ENCODE measurements at places on chromosomes 1 and 21. TPM values are rescaled to one million over a fixed set of nuclear protein-coding genes. Genes with fewer than 3 reads are reported as not detected.

GJC2 gene
- total RNA-seq: 0.64 TPM

SPATA45 gene
- not detected for total RNA-seq

ICOSLG gene
- 2.8 TPM for total RNA-seq

CR1L gene
- total RNA-seq: not detected

GRCh38 chr1:224212618-224213061 lies 29.6 kb downstream of the DEGS1 start:
- no peak overlapping the region for H3K27ac ChIP-seq
- H3K4me1 ChIP-seq: peaks cover 4% of the 10 kb centered on the region
- H3K36me3 ChIP-seq: no peaks in the 10 kb centered on the region
- no peak overlapping the region for H3K4me3 ChIP-seq

DNA sequence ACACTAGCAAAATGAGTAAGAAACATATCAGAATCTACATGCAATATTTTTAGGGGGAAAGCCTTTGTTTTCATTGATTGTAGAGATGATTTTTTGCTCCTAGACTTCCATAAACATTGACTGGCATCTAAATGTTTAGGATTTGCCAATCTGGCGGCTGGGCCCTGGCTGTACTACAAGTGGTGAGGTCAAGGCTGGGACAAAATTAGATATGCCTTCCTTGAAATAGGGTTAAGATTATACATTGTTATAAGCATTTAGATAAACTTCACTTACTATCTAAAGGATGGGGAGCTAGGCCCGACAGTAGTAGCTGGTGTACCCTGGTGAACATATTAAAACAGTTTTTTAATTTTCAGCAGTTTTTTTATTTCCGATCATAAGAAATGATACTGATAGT lies 5.2 kb downstream of the NFIA start:
- peaks cover 8% of the 10 kb centered on the region for H3K27me3 ChIP-seq
- H3K36me3 ChIP-seq: peaks cover 2% of the 10 kb centered on the region
- peaks cover 10% of the 10 kb centered on the region for H3K4me1 ChIP-seq
- no peak overlapping the region for H3K27ac ChIP-seq
- H3K4me3 ChIP-seq: no peak overlapping the region

DNA sequence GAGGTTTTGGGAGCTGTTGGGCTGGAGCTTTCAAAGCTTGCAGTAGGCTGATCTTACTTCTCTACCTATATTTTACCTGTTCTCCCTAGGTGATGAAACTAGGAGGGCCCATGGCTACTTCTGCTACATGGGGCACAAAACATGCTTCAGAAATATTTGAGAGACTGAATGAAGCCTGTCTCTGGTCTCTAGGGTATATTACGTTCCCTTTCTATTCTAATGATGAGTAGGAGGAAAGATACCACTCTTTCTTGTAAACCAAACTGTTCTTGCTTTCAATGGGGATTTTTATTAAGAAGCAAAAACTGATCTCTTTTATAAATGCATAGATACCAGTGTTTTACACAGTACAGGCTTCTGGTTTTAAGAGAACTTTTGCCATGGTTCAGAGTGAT lies 103.1 kb downstream of the GALNT2 start:
- DNase-seq: no peak
- peak overlapping the region; percentile 19 for H3K27ac ChIP-seq
- no peak overlapping the region for H3K4me3 ChIP-seq
- H3K27me3 ChIP-seq: no peaks in the 10 kb centered on the region
- H3K36me3 ChIP-seq: peaks cover 5% of the 10 kb centered on the region

- H3K4me1 ChIP-seq: no peaks in the 10 kb centered on the region
- H3K27ac ChIP-seq: no peak overlapping the region
- peaks cover 11% of the 10 kb centered on the region for H3K36me3 ChIP-seq
- no peaks in the 10 kb centered on the region for H3K27me3 ChIP-seq
- H3K4me3 ChIP-seq: no peak overlapping the region
These were observed 18.5 kb downstream of the NPHP4 start for GRCh38 chr1:5973771-5974170.

- no peaks in the 10 kb centered on the region for H3K36me3 ChIP-seq
- no peak overlapping the region for H3K27ac ChIP-seq
- no peak overlapping the region for H3K4me3 ChIP-seq
- H3K4me1 ChIP-seq: peaks cover 21% of the 10 kb centered on the region
- no peak for DNase-seq
These were observed 186.4 kb downstream of the CAMTA1 start for GRCh38 chr1:6971699-6972098.
